ENCODE measurements at places on chromosomes 2 and 18.

DNA sequence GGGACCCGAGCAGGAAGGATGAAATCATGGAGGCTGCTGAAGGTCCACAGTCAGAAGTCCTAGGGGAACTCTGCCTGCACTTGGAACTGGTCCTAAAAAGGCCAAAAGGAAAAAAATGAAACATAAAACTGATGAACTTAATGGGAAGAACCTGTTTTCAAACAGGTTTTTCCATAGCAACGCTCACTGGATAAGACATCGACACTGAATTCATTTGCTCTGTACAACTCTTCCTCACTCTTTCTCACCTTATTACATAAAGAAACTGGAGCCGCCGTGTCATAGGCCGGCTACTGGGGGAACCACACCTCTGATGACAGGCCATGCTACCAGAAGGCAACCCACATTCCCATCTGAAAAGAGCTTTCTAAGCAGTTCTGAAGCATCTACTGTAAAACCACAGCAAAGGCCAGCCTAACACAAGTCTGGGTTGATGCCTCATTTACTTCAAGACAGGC is 83.6 kb downstream of the FARSB start:
- DNase-seq, result peak; percentile 62

- no peak for DNase-seq
Observed at GRCh38 chr18:56722518-56722917, 71.4 kb downstream of the WDR7 start.

DNA sequence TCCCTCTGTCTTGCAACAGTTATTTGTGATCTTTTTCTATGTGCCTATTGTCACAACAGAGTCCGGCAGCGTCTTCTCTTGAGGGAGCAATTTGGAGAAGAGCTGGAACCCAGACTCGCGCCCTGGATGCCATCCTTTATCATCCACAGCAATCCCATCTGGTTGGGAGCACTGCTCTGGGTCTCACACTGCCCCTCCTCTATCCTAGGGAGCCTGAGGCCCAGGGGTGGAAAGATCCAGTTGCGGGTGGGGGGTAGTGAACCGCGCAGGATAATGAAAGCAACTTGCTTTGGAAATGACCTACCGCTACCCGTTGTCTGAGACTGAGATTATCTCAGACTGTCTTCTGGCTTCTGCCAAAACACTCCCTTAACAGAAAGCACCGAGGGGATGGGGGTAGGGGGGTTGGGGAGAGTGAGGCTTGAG is 713 bp downstream of the WBP1 start:
- no peak for DNase-seq

- no peak for DNase-seq
Observed at GRCh38 chr18:48920408-48921038, 30.2 kb downstream of the SMAD7 start.

GRCh38 chr2:115165529-115166109 is 723.2 kb downstream of the DPP10 start:
- peak; percentile 19 for DNase-seq

GRCh38 chr2:168245074-168245825 is 2.1 kb downstream of the STK39 start:
- no peak for DNase-seq

GRCh38 chr2:135775420-135775819 is 33.8 kb downstream of the UBXN4 start:
- no peak for DNase-seq

GRCh38 chr2:168355121-168355520 is 101.0 kb upstream of the CERS6 start:
- no peak for DNase-seq

DNA sequence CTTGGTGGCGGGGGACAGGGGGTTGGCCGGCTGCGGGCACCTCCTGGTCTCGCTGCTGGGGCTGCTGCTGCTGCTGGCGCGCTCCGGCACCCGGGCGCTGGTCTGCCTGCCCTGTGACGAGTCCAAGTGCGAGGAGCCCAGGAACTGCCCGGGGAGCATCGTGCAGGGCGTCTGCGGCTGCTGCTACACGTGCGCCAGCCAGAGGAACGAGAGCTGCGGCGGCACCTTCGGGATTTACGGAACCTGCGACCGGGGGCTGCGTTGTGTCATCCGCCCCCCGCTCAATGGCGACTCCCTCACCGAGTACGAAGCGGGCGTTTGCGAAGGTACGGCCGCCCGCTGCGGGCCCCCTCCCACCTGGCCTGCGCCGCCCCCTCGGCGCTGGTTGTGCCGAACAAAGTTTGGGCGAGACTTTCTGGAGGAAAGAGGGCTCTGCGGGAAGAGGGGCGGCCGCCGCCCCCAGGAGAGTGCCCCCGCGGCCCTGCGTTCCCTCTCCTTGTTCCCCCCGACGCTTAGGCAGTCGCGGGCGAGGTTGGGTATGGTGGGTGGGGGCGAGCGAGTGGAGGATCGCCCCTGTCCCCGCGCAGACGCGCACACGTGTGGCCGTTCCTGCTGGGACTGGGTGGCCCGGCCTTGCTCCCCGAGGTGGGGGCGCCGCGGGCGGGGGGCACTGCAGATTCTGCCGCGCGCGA is 866 bp downstream of the CRIM1 start:
- no peak for DNase-seq

- DNase-seq, result no peak
Observed at GRCh38 chr18:30992231-30992630, 50.3 kb downstream of the DSC3 start.

DNA sequence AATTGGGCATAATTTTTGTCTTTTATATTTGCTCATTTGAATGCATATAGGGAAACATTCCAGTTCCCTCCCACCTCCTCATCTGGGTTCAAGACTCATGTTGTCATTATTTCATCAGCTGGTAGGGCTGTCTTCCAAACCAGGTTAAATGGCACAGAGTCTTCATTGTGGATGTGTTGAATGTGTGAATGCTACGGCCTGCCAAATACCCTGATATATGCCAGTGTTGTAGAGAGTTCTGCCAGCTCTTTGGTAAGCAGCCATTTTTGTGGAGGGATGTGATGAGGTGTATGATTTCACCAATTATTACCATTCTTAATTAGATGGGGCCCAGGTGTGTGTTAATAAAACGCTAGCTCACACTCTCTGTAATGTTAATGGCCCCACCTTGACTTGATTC is 121.7 kb downstream of the LYPD6B start:
- DNase-seq, result no peak

GRCh38 chr18:61402726-61403125 is 69.5 kb downstream of the CDH20 start:
- DNase-seq, result no peak

DNA sequence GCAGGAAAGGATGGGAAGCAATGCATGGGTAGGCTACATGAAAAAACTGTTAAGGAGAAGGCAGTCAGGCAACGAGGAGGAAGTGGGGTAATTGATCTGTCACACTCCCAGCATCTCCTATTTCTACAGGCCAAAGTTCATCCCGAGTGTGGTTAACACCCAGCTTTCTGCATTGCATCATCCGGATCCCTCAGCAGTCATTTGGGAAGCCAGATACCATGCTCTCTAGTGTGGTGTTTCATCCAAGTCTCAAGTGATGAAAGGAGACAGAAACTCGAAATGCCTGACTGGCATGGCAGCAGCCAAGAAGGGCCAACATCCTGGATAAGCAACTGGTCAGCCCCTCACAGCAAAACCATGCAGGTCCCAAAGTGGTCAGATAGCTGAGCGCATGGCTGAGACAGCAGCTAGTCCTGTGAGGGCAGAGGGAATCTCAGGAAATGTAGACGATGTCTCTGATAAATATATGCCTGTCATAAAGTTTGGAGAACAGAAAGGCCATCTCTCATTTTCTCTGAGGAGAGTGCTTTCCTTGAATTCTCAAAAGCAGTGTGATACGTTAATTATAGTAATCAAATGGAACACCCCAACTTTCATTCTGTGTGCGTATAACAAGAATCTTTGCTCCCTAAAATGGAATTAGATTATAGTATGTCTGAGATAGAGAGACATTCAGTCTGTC is 24.8 kb upstream of the HNRNPA3 start:
- DNase-seq, result no peak

GRCh38 chr2:230318190-230319121 is 8.5 kb upstream of the SP140L start:
- DNase-seq, result no peak

DNA sequence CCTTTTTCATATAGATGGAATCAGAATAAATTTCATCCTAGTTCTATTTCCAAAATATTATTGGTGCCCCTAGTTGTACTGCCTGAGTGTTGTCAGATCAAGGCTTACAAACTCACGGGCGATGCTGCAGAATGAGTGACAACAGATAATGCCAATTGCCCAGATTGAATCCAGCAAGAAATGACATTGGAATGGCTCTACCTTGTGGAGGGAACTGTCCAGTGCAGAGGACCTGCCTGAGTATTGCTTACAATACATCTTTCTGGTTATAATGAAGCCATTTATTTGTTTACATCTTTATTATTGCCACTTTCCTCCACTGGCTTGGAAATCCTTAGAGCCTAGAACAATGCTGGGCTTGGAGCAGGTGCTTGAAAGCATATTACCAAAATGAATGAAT is 7.8 kb upstream of the IL1R2 start:
- DNase-seq, result no peak

- no peak for DNase-seq
Observed at GRCh38 chr2:236949089-236949905, 136.4 kb upstream of the COPS8 start.

GRCh38 chr2:217434180-217434975 is 568.4 kb downstream of the TNS1 start:
- DNase-seq, result peak; percentile 92

All from LNCaP clone FGC (cell line).